ENCODE measurements at places on chromosomes 2 and 18.

- no peak for DNase-seq
Observed at GRCh38 chr2:19128148-19128547, 230.3 kb downstream of the OSR1 start.

GRCh38 chr2:18924886-18925285, 335.5 kb upstream of the NT5C1B start:
- DNase-seq, result no peak

GRCh38 chr2:193476171-193476800, 1281.6 kb upstream of the TMEFF2 start:
- no peak for DNase-seq

DNA sequence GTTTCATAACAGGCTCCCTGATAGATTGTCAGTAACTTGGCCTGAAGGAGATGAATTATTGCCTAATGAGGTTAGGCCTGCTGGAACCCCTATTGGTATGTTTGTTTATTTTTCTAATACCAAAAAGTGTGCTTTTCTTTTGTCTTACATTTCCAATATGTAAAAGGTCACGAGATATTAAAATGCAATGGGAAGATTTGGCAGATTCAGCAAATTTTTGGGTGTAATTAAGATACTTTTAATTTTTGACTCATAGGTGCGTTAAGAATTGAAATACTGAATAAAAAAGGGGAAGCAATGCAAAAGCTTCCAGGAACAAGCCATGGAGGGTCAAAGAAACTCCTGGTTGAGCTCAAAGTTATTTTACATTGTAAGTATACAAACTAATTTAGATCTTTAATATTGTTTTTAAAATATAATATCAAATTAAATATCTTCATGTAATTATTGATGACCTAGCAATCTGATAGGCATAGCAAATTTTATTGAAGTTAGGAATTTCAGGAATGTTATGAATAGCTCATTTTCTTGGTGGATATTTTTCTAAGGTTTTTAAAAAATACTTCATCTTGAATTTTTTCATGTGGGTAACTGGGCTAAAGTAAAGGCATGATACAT, 52.1 kb downstream of the SMCHD1 start:
- no peak for DNase-seq

- DNase-seq, result no peak
Observed at GRCh38 chr18:73431620-73432019, 563.8 kb upstream of the NETO1 start.

Measured in SHP77 (cell line).